Foreskin keratinocyte (primary cell): ENCODE measurements at places on chromosomes 11 and 22.

- DNase-seq: peak; percentile 25
These were observed 327.0 kb downstream of the DYNC2H1 start for GRCh38 chr11:103436131-103436770.

DNA sequence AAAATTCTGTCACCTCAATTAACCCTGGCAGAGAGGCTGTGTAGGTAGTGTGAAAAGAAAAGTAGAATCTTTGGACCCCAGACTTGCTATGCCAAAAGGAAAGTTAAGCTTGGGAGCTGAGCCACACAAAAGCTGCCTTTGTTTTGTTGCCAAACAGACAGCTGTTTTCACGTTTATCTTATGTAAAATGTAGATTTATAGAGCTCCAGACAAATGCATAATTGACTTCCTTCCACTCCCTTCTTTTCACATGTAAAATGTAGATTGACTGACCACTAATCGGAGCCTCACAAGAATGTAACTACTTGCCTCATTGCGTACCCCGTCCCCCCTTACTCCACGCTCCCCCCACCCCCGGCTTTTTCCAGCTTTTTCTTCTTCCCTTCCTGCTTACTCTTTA, 2302.2 kb upstream of the RAG2 start:
- DNase-seq: no peak

DNA sequence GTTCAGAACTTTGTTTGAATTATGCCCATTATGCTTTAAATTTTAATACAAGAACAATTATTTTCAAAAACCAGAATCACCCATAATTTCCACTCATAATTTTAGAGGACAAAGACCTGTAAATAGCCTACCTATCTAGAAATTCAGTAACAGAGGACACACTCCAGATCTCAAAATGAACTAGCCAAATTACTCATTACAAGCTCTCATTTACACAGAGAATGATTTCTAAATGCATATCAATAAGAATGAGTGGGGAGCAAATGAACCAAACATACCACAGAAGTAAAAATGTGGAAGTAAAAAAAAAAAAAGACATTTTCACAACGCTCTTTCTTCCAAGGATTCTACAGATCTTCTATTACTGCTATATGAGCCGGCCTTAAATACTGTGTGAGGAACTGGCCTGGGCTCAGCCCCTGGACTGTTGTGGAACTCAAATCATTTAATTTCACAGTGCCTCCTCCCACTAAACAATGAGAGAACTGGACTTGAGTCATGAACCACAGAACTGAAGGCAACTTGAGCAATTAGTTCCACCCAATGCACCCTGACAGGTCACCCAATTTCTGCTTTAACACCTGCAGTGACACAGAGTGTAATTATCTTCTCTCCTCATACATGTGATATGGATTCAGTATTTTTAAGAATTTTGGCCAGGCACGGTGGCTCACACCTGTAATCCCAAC, 8.0 kb downstream of the MRTFA start:
- peak; percentile 53 for DNase-seq

DNA sequence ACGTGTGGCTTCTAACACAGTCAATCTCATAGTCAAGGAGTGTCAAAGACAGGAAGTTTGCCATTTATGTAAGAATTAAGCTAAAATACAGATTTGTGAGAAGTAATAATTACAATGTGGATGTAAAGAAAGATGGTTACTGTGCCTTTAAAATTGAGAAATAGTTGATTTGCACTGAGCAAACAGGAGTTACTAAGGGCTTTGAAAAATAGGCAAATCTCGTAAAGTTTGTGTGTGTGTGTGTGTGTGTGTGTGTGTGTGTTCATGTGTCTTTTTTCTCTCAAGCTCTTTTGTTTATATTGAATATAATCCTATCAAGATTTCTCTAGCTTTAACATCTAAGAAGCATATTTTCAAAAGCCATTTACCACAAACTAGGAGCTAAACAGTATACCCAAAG, 2284.5 kb downstream of the LRRC4C start:
- DNase-seq: no peak

DNA sequence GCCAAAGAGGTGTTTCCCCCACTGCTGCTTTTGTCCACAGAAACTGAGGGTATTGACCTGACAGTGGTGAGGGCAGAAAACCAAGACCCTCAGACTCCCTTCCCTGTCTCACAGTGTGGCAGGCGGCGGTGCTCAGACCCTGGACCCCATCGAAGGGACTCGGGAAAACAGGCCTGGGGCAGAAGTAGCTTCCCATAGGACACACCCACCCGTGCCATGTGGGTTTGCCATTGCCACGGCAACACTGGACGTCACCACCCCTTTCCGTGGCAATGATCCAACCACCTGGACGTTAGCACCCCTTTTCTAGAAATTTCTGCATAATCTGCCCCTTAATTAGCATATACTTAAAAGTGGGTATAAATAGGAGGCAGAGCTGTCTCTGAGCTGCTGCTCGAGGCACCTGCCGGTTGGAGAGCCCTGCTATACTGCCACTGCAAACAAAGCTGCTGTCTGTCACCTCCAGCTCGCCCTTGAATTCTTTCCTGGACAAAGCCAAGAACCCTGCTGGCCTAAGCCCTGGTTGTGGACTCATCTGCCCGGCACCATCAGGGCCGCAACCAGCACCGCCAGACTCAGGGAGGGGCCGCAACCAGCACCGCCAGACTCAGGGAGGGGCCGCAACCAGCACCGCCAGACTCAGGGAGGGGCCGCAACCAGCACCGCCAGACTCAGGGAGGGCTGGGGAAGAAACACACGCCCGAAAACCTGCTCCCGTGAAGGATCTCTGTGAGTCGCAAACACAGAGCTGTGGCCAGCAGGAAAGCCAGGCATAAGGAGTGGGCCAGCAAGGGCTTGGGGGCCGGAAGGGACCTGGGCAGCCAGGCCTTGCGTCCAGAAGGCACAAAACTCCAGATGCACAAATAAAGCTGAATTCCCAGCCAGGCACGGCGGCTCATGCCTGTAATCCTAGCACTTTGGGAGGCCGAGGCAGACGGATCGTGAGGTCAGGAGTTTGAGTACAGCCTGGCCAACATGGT, 10.4 kb downstream of the MLC1 start:
- no peak for DNase-seq

GRCh38 chr11:41872426-41872825, 413.0 kb upstream of the LRRC4C start:
- DNase-seq: no peak

DNA sequence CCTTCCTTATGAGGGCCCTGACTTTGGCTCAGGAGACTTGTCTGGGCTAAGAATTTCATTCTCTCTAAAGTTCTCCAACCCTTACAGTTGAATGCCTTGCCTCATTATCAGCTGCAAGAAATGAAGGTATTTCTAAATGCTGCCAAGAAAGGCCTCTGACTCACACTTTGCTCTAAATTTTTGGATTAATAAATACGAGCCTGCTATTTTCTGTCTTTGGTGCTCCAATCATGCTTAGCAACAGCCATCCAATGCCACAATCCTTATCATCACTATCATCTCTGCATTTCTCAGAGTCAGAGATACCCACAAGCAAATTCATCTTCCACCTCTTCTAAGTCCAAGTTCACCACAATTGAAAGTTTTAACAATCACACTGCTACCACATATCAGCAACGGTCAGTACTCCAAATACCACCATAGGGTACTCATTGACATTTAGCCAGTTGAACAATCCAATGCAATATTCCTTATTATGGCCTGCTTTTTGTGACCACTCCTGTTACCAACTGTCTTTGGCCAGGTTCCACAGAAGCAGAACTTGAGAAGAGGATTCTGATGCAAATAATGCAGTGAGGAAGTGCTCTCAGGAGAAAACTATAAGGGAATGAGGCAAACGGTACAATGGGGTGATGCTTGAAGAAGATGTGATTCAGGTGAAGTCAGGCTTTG, 5.7 kb downstream of the PATE2 start:
- DNase-seq: peak; percentile 51

GRCh38 chr11:20221566-20221965, 61.3 kb upstream of the DBX1 start:
- DNase-seq: no peak

DNA sequence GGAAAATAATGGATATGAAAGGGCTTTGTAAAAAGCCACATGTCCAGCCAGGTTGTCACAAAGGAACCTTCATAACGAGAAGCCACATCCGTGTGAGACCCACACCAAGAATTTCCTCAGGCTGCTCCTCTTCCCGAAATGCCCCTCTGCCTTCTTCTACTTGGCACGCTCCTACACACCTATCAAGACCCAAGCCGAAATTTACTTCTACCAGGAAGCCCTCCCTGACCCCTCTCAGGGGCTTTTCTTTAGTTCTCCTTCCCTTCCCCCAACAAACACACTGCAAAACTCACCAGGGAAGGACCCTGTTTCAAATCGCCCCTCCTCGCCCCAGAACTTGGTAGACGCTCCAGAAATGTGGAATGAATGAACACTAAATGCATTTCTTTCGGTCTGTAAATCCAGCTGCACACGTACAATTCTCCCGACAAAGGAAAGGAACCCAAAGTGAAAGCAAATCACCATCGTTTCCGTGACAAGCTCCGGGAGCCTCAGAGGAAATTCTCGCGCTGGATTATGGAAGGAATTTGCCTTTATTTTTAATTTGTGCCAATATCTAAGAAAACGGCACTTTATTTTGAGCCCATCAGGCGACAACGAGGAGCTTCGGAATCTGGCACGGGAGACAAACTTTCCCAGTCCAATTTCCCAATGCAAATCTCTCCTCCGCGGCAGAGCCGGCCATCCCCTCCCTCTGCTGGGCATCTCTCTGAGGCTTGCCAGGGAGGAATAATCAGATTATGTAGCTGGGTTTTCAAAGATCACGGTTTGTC, 13.2 kb upstream of the SHISAL1 start:
- DNase-seq: no peak

DNA sequence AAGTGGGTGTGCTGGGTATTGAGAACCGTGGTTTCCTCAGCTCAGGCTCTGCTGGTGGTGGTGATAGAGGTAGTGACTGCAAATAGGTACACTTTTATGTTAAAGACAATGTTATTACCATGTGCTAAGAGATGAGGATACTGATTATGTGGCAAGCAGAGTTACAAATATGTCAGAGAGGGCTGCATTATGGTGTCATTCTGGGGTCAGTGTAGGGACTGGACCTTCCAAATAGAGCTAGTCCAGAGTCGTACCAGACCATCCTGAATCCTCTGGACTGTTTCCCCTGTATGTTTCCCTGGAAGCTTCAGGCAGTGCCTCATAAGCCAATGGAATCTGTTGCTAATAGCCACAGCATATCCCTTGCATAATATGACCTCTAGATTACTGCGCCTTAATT, at the start of gene DNAJB7:
Gene DNAJB7 (minus strand): TSS at position 101 of the 400 bp plus-strand sequence. CDS start 119 bp downstream, outside the sequence.
- DNase-seq: no peak

DNA sequence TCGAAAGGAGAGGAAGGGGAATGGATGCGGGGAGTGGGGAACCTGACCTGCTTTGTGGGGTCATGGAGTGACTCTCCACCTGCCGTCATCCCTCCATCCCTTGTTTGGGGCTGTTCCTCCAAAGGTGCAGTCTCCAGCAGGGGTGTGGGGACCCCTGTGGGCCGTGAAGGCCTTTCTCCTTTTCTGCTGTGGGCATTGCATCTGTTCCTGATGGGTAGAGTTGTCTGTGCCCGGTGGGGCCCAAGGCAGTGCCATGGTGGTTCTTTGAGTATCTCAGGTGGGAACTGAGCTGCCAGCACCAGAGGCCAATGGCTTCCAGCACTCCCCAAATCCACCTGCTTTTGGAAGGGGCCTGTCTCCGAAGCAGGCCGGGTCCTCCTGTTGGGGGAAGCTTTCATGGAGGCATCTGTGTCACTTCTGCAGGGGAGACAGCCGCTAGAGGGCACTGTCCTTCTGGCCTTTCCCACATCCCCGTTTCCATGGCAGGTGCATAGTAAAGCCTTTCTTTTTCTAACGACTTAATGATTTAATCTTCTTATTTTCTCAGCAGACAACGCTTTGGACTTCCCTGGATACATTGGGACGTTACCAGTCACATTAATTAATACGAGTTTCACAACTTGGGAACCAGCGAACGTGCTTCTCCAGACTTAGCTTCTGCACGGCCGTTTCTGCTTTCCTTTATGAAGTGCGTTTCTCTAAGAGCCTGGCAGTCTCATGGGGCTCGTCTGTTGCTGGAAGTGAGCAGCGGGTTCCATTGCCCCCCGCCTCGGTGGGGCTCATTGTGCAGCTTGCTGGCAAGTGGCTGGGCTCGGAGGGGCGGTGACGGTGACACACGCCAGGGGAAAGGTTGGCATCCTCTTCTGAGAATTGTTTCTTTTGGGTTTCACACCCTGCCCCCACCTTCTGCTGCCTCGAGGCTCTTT, 57.1 kb downstream of the PARVB start:
- DNase-seq: no peak

DNA sequence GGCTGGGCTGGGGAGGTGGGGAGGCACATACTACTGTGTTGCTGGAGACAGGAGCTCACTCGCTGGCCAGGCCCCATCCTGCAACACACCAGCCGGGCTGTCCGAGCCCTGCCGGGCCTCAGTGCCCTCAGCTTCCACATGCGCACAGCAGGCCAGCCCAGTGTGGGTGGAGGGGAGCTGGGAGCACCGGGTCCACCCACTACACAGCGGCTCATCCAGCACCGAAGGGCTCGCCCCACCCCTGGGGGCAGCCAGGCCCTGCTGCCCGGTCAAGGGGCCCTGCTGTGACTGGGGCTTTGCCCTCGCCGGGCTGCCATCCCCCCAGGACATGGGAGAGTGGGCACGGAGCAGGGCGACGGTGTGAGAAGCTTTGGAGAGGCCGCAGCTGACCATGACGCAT, 9.3 kb downstream of the TTLL8 start:
- no peak for DNase-seq

GRCh38 chr11:33743291-33743690, 7.1 kb upstream of the CD59 start:
- no peak for DNase-seq

DNA sequence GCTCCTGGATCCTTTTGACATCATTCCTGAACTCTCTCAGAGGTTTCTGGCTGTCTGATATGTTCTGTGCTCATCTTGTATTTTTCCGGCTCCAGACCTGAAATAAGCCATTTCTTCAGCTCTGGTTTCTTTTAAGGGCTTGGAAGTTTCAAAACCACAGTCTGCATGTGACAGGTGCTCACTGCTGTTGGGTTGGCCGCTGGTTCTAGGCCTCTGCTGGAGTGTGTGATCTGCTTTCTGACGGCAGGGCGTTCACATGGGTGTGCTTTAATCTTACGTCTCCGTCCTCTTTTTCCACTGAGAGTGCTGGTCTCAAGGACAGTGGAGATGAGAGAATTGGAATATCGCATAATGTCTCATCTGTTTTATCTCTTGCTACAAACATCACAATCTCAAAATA, 10.3 kb downstream of the ZBED4 start:
- no peak for DNase-seq

DNA sequence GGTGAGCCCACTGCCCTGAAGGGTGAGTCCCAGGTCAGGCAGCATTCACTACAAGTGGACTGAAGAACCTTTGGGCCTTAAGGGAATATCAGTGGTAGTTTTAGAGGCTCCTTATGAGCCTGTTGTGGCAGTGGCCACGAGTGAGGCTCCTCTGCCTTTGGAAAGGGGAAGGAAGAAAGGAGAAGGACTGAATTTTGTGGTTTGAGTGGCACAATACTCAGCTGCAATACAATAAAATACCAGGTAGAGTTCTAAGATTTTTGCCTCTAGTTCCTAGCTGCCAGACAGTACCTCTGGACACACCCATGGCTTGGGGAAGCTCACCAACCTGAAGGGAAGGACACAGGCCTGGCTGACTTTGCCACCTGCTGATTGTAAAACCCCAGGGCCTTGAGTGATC, 260.9 kb downstream of the DYNC2H1 start:
- no peak for DNase-seq

- DNase-seq: no peak
These were observed 105.7 kb upstream of the VPREB1 start for GRCh38 chr22:22138915-22139314.

GRCh38 chr11:35615921-35616900, 2.0 kb upstream of the FJX1 start:
- DNase-seq: no peak

GRCh38 chr11:6197466-6198200, 1.4 kb upstream of the OR52W1 start:
- no peak for DNase-seq

- peak; percentile 90 for DNase-seq
These were observed 128.8 kb downstream of the SGSM3 start for GRCh38 chr22:40499209-40499623.
